Left ventricle myocardium superior (tissue), 1 donor: ENCODE measurements at places on chromosomes 13 and 19. TPM values are rescaled to one million over a fixed set of nuclear protein-coding genes. Genes with fewer than 3 reads are reported as not detected.

DNA sequence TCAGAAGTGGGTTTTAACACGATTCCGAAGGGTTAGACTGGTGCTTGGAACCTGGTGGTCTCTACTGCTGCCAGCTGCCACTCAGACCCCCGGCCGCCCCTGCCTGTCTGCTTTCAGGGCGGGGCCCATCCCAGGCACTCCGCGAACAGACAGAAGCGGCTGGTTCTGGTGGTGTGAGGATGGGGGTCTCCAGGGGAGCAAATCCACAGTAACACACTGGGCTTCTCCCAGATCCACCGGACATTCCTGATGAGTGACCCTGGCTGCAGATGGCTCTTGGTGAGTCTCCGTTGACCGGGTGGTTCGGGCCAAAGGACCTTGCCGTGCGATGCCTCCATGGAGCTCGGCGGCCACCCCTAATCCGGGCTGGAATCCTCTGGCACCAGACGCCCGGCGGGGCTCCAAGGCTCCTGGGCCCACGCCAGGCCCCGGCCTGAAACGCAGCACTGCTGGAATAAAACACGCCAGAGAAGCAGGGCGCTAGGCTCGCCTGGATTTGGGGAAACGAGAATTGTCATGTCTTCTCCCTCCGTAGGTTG is 2.1 kb upstream of the PTBP1 start:
- peak; percentile 73 for DNase-seq

GRCh38 chr13:28620011-28620830 is 38.7 kb upstream of the POMP start:
- no peak for DNase-seq

DNA sequence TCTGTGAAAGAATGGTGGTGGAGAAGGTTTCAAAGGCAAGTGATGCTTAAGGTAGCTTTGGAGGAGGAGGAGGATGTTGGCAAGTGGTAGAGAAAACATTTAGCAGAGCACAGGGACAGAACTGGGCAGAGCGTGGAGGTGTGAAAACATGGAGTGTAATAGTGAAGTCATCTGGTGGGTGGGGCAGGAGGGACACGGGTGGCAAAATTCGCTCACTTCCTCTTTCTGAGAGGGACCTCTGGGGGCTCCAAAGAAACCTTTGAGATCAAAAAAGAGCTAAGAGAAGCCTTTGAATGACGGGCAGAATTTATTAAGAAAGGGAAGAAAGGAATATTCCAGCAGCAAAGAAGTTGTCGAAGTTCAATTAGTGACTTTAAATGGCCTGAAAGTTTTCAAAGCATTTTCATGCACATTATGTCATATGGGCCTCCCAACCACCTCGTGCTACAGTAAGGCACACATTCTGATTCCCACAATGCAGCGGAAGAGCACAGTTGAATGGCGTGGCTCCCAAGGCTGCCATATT is 82.8 kb downstream of the STARD13 start:
- no peak for DNase-seq

- no peak for DNase-seq
Measured at GRCh38 chr13:96243376-96243775, 153.5 kb downstream of the HS6ST3 start.

- no peak for DNase-seq
Measured at GRCh38 chr13:46948338-46948737, 51.5 kb upstream of the HTR2A start.

DNA sequence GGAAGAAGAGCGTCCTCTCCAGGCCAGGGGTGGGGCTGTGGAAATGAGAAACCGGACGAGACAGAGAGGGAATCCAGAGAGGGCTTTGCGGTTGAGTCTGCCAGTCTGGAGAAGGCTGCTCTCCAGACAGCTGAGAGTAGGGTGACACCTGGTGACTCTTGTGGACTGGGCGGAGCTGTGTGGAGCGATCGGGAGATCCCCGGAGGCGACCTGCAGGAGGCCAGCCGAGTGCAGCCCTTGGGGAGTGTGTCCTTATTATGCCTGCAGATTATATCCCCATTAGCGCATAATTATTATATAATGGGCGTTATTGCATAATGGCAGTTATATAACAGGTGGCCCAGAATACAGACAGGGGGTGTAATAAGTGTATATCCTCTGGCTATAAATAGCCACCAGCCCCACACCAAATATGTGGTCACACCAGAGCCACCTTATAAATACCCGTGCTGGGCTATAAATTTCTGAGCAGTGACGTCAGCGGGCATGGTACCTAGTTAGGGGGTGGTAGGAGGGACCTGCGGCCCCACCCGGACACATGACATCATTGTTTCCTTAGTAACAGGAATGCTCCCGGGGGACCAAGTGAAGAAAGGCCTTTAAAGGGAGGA is 41.2 kb downstream of the NFIX start:
- peak; percentile 58 for DNase-seq

- no peak for DNase-seq
Measured at GRCh38 chr13:64917566-64917965, 2312.6 kb downstream of the PCDH9 start.

DNA sequence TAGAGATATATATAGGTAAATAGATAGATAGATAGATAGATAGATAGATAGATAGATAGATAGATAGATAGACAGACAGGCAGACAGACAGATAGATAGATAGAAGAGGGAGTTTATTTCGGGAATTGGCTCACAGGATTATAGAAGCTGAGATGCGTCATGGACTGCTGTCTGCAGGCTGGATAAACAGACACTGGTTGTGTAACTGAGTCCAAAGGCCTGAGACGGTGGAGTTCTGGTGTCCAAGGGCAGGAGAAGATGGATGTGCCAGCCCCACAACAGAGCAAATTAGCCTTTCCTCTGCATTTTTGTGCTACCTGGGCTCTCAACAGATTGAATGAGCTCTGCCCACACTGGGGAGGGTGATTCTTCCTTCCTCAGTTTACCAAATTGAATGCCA is 2.7 kb downstream of the CYP4F3 start:
- DNase-seq, result no peak

DNA sequence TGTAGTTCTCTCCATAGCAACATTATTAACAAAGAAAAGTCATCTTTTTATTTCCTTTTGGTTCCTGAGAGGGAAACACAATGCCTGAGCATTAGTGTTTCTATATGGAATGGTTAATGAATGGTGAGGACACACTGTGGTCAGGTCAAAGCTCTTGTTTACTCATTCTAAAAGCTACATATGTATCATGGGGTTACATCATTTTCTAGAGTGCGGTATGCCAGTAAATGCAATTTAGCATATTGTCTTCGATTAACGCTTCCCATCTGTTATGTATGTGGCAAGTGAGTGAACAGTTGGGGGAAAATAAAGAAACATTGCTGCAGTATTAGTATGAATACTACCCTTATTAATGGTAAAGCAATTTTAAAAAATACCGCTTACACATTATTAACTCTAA is 1152.2 kb upstream of the SPRY2 start:
- no peak for DNase-seq

- no peak for DNase-seq
Measured at GRCh38 chr13:109331898-109332297, 454.5 kb downstream of the IRS2 start.

DNA sequence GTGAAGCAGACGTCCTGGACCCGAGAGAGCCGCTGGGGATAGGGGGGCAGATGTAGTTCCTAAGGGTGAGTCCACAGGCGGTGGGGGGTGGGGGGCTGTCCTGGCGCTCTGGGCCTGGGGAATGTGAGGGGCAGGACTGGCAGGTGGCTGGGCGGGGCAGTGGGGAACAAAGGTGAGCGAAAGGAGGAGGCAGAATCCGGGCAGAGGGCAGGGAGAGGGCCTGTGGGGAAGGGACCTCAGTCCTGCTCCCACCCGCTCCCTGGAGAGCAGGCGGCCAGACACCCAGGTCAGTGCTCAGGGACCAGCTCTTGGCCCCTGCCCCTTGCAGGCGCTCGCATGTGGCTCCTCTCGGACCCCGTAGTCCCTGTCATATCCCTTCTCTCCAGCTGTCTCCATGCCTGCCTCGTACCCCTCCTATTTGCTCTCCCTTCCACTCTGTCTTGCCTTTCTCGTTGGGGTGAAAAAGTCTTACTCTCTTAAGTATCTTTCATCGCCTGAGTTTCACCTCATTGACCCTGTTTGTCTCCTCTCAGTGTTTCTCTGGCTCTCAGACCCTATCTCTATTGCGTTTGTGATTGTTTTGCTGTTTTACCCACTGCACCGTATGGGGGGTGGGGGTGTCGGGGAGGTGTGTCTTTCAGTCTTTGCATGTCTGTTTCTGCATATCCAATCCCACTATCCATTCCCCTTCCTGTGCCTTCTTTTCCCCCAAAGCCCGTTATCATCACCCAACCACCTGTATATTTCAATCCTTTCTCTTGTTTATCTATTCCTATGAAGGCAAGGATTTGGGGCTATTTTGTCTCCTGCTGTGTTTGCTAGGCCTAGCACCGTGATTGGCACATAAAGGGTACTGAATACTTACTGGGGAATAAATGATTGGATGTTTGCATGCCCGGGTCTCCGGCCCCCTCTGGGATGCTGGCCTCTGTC is 5.8 kb downstream of the SPHK2 start:
- DNase-seq, result no peak

- DNase-seq, result no peak
Measured at GRCh38 chr19:19206938-19207337, 3.7 kb upstream of the NR2C2AP start.

- DNase-seq, result peak; percentile 45
Measured at GRCh38 chr19:11091703-11092153, 2.5 kb downstream of the LDLR start.

- DNase-seq, result no peak
Measured at GRCh38 chr19:48252609-48253008, 3.1 kb downstream of the CARD8 start.

GRCh38 chr13:43947897-43948458 is 68.3 kb downstream of the LACC1 start:
- DNase-seq, result no peak

DNA sequence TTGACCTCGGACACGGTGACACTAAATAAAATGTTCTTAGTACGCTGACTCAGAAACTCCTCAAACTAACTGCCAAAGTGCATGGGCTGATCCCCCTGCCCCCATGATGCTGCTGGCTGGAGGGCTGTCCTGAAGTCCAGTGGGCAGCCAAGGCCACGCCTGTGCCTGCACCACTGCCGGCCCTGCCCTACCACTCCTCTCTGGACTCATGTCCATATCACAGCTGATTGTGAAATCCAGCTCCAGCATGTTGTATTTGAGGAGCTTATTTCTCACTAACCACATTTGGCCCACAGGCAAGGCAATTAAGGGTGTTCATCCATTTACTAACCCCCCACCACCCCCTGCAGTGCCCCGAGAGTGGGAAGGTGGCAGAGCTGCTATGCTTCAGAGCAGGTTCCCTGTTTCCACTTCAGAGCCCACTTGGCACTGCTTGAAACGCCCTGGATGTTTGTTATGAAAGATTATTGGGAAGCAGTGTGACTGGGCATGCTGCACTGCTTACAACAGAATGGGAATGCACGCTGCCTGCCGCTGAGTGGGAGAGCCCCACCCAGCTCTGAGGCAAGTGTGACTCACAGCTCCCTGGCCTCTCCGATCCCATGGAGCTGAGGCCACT is 114.0 kb downstream of the UQCRFS1 start:
- peak; percentile 74 for DNase-seq

The FBL gene
- total RNA-seq, result 57.3 TPM

The FREM2 gene
- 0.64 TPM for total RNA-seq

The ZNF99 gene
- total RNA-seq, result 0.02 TPM

The NBEA gene
- total RNA-seq, result 20.7 TPM

The OR7D2 gene
- 0.07 TPM for total RNA-seq

The ITGBL1 gene
- total RNA-seq, result 3.1 TPM

The FAM216B gene
- 4.4 TPM for total RNA-seq
